B cell (primary cell): ENCODE measurements at places on chromosomes 7 and 10.

GRCh38 chr7:151091431-151091830 is 5.2 kb downstream of the AGAP3 start:
- peak; percentile 25 for DNase-seq

GRCh38 chr10:114953047-114953446 is 15.1 kb downstream of the TRUB1 start:
- DNase-seq, result no peak

DNA sequence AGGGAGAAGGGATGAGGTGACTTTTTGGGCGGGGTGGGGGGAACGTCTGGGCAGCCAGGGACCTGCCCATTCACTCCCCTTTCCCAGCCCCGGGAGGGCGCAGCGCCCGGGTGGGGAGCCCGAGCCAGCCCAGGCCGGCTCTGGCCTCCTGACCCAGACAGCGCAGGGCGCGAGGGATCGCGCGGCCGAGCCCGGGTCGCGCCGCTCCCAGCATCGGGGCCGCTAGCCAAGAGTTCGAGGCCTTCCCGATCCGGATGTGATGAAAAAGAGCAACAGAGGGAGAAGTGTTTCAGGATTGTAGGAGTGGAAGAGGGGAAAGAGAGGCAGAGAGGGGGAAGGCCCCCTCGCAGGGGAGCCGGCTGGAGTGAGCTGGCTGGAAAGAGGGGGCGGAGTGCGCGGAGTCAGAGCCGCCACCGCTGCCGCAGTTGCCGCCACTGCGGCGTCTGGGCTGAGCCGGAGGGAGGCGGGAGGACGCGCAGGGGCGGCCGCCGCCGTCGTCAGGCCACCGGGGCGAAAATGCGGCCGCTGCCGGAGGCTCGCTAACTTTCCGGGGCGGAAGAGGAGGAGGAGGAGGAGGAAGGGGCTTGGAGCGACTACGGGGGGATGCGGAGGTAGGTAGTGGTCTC is at the start of gene MDFIC:
Gene MDFIC (plus strand): TSS at position 69 of the 626 bp plus-strand sequence. CDS start 940 bp downstream, outside the sequence.
- no peak for DNase-seq

DNA sequence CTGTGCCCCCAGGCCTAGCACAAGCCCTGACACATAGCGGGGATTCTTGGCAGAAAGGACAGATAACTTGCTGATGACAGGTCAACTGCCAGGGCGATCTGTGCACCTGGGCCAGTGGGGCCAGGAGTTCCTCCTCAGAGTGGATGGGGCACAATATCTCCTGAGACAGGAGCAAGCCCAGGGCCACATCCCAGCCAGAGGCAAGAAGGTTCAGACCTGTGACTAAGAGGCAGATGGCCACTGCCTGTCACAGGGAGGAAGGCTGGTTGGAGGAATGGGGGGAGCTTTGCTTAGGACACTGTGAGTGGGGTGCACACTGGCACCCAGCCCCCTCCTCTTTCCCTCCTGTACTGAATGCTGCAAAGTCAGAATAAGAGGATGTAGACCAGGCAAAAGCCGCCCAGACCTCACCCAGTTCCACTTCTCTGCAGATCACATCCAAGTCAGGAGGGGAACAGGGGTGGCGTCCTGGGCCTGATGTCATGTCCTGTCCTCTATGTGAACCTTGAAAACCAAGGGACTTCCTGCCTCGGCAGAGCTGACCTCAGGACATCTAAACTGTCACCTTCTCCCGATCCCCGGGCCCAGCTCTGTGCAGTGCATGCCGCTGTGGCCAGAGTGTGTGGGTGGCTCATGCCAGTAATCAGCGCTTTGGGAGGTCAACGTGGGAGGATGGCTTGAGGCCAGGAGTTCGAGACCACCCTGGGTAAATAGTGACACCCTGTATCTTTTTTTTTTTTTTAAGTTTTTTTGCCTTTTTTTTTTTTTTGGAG is 1.3 kb downstream of the GUSB start:
- peak; percentile 62 for DNase-seq

- DNase-seq, result no peak
These were observed 974.5 kb downstream of the LRMDA start for GRCh38 chr10:76405922-76406321.

DNA sequence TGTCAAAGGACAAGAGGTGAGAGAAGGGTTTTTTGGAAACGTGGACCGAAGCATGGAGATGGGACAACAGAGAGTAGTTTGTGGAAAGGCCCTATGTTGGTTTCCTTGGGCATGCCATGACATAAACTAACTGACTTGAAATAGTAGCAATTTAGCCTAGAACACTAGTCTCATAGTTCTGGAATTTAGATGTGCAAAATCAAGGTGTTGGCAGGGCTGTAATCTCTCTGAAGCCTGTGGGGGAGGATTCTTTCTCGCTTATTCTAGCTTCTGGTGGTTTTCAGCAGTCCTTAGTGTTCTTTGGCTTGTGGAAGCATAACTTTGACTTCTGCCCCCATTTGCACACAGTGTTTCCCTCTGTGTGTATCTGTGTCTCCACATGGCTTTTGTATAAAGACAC is 283.4 kb downstream of the GFRA1 start:
- no peak for DNase-seq

DNA sequence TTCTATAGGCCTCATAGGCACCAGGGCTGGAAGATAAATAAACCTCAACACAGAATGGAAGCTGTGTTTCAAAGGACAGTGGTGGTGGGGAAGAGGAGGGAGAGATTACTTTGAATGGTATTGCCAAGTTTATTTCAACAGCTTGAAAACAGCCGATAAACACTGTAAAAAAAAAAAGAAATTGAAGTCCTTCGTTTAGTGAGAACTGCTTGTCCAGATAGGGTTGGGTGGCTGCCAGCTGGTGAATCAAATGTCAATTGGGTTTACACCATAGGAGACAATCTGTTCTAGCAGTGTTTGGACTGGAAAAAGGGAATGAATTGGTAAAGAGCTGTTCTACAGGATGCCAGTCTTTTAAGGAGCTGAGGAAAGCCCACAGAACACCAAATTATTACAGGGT is 254.8 kb downstream of the PHF14 start:
- no peak for DNase-seq

GRCh38 chr7:124649397-124650014 is 116.1 kb downstream of the GPR37 start:
- DNase-seq, result no peak

DNA sequence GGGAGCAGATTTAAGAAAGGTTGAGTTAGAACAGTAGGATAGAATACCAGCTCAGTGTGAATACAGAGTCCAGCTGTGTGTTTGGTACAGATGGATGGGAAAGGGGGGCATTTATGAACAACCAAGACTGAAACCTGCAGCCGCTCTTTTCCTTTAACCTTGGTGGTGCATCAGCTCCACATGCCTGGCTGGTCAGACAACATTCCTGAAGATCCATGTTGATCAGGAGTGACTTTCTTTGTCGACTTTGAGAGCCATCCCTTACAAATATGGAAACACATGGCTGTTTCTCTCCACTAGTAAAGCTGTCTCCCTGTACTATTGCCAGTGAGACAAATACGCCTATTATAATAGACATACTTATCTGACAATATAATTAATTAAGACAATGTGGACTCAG is 476.5 kb upstream of the IGFBP3 start:
- no peak for DNase-seq

DNA sequence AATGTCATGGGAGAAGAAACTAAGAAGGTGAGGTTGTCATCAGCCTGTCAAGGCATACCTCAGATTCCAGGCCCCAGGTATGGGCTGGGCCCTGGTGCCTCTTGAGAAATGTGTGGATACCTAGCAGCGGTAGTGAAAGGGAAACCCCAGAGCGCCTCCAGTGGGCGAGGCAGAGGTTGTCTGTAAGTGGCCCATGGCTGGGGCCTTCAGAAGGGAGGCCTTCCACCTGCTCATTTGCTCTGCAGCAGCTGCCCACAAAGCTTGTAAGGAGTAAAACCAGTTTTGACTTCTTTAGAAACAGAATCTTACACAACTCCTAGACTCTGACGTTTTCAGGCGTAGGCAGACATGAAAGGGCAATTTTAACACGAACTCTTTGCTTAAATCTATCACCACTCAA is 509.9 kb downstream of the PARD3 start:
- DNase-seq, result no peak

DNA sequence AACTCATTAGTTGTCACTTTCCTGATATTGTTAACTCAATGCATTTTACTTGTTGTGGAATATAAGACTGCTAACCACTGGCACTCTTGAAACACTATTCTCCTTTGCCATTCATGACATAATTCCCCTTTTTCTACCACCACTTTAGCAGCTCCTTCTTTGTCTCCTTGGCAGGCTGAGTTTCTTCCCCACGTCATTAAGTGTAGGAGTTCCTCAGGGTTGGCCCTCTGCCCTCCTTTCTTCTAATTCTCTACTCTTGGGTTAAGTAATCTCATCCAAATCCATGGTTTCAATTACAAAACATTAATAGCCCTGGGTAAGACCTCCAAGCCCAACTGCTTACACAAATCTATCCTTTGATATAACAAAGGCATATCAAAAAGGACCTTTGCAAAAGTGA is 175.1 kb downstream of the HGF start:
- DNase-seq, result no peak

GRCh38 chr7:24899905-24900304 is 80.1 kb downstream of the OSBPL3 start:
- DNase-seq, result peak; percentile 38

DNA sequence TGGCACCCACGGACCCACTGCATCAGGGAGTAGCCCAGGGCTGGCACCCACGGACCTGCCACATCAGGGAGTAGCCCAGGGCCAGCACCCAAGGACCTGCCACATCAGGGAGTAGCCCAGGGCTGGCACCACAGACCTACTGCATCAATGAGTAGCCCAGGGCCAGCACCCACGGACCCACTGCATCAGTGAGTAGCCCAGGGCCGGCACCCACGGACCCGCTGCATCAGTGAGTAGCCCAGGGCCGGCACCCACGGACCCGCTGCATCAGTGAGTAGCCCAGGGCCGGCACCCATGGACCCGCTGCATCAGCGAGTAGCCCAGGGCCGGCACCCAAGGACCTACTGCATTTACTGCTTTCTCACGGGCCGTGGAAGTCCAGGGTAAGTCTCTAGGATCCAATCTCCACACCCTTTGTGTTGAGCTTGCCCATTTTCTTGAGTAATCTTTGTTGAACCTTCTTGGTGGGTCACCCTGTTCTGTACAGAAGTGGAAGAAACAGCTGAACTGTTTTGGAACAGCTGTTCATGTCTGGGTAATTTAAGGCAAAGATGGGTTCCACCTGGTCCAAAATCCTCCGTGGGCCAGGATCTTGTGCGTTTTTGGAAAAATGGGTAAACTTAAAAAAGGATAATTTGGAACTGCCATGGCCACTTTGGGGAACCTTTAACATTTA is 69.0 kb downstream of the VIPR2 start:
- no peak for DNase-seq

GRCh38 chr10:59877191-59877671 is 29.1 kb downstream of the CCDC6 start:
- DNase-seq, result no peak

- no peak for DNase-seq
These were observed 458.9 kb upstream of the ANKRD30A start for GRCh38 chr10:36666451-36666850.

DNA sequence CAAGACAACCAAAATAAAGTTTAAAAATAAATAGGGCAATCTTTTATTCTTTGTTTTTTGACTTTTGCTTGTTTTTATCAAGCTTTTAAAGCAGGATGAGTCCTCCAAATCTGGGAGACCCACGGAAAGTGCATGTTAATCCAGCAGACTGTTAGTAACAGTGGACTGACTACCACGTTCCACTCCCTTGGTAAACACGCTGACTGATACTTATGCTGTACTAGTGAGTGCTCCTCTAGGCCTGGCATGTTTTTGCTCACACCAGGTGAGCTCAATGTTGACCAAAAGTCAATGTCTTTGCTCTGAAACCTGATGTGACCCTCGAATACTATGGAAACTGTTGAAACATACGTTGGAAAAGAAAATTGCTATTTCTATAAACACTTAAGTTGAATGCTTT is 88.4 kb downstream of the KIAA1549 start:
- no peak for DNase-seq

- DNase-seq, result no peak
These were observed 56.8 kb upstream of the LRRC17 start for GRCh38 chr7:102856036-102856435.

- no peak for DNase-seq
These were observed 4.0 kb upstream of the RBM28 start for GRCh38 chr7:128347647-128348097.

DNA sequence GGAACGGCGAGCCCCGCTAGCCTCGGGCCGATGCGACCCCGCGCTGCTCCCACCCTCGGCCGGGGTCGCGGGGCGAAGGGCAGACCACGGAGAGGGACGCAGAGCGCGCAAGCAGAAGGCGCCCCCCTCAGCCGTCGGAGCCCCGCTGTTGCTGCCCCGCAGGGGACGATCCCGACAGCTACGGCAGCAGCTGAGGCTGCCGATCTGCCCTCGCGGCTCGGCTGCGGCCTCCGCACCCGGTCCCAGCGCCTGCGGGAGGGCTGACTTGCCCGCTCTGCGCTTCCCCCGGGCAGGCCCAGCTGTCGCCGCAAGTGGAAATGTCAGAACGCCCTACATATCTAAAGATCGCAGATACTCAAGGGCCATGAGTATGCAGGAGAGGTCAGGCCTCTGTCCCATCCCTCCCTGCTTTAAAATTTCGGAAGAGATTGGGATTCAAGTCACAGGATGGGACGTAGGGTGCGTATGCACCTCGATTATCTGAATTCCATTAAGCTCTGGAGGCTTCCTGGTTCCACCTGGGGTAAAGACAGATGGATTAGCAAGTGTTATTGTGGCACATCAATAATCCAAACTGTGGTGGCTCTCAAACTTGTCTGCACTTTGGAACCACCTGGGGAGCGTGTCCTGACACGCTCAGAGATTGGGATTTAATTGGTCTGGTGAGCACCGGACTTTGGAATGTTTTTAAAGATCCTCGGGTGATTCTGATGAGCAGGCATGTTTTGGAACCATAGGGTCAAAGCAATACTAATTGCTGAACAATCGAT is at the start of gene CRPPA:
Gene CRPPA (minus strand): TSS at position 206 of the 770 bp plus-strand sequence. CDS start 216 bp downstream, outside the sequence.
- DNase-seq, result no peak

- DNase-seq, result no peak
These were observed 180.4 kb downstream of the RNF133 start for GRCh38 chr7:122518488-122518887.

DNA sequence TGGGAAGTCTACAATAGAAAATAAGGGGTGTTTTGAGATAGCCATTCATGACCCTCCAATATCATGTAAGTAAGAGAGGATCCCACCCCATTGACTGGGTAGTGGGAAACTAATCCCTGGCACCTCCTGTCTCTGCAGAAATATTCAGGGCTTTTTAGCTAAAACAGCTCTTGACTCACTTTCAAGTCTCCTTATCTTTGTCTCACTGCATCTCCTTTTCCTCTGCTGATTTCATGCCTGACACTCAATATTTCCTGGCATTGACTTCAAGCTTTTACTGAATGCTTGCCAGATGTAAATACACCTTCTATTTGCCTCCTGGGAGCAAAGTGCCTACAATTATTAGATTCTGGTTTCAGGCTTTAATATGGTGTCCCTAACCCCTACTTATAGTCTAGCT is 57.1 kb downstream of the CHRM2 start:
- no peak for DNase-seq

GRCh38 chr7:98997846-98998245 is 119.5 kb downstream of the TRRAP start:
- DNase-seq, result no peak
